ENCODE measurements at places on chromosomes 3 and 15.
A peak's percentile ranks its signal among the peaks of the same experiment; 100 is the strongest.

DNA sequence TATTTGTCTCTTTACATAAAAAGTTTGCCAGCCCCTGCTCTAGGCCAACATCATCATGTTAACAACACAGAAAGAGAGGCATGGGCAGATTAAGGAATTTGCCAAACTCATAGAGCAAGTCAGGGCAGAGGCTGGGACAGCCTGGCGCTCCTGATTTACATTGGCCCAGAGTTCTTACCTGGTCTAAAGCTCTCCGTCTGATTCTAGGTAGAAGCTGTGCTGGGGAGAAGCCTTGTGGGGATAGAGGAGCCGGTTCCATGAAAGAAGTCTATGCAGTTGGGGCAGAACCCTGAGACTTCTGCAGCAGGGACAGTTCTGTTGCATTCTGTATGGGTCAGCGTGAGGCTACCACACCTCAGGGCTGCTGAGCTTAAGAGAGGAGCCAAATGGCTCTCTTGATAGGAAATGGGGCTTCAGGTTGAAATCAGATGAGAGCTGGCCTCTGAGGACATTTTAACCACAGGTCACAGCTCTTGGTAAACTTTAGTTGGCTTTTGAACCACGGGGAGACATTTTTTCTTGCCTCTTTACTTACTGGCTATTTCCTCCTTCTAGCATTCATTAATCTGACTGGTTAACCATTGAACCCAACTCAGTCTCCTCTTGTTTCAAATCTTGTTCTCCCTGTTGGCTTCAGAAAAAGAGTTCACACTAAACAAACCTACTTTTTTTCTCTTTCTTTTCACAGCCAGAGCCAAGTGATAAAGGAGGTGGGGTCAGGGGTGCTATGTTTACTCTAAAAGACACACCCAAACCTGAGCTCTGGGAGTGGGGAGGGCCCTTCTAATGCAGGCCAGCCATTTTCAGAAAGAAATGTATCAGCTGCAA lies 250.7 kb downstream of the OPA1 start:
- no peak for DNase-seq

DNA sequence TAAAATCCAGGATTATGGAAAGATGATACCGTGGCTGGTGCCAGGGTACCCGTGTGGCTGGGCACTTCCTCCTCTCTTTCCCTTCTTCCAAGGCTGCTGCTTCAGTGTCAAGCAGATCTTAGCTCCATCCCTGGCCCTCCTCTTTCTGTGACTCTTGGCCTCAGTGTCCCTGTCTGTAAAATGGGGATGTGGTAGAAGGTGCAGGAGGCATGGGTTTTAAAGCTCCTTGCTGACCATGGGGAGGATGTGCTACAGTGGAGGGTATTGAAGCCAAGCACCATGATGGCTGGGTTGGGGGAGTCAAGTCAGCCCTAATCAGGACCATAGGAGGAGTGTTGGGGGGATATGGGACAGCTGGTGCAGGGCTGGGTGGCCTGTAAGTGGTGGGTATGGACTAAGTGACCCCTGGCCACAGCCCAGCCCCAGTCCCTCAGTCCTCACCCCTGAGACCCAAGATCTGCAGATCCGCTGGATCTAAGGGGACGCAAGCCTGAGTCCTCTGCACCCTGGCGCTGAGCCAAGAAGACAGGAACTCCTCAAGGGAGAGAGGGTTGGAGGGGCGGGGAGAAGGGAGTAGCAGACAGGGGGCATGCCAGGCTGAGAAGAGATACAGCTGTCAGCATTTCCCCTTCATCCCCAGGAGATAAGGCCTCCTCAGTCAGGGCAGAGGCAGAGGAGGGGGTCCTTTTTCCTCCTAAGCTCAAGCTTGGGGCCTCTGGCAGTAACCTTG lies 12.0 kb downstream of the PTH1R start:
- DNase-seq = no peak

DNA sequence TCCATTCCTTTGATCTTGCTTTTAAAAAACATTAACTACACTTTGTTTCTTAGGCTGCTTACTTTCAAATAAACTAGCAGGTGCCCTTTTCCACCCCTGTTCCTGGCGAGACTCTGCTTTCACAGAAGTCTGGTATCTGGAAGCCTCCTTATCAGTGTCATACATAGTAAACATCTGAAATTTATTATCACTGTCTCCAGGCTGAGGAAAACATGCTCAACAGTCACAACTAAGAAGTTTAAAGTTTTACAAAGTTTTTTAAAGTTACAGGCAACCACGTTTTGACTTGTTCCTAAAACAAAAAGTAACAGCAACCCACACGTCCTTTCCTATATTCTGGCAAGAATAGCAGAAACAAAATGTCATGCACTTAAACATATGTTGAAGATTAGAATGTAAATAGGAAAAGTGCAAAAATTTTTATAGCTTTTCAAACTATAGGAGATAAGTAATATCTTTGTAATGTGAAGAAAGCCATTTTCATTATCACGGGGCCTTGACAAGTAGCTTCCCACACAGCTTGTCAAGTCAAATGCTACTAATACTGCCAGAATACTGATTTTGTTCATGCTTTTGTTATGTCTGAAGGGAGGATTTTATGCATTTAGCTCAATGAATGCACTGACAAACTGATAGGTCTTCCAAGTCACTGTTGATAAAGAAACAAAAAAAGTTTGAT lies 275.2 kb upstream of the KCNMB2 start:
- no peak for DNase-seq

DNA sequence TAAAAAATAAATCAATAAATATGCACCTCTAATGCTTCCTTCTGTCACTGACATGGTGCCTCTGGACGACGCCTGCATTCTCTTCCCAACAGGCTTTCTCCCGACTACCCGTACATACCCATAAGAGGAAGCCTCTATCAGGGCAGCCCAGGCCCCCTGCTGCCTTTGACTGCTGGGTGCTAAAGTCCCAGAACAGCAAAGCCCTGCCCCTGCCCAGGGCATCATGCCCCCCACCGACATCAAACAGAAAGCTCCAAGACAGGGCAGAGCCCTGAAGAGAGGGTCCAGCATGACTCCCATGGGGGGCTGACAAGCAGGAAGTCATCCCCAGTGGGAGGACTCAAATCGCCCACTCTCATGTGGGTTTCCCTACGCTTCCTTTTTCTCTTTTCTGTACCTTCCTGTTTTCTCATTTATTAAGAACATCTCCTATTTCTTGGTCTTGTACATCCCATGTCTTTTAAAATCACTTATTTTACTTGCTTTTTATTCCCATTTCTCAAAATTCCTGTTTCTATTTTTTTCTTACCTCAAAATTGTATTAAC lies 23.4 kb downstream of the XPC start:
- DNase-seq = no peak

GRCh38 chr3:37608061-37608702 lies 253.5 kb upstream of the CTDSPL start:
- no peak for DNase-seq

DNA sequence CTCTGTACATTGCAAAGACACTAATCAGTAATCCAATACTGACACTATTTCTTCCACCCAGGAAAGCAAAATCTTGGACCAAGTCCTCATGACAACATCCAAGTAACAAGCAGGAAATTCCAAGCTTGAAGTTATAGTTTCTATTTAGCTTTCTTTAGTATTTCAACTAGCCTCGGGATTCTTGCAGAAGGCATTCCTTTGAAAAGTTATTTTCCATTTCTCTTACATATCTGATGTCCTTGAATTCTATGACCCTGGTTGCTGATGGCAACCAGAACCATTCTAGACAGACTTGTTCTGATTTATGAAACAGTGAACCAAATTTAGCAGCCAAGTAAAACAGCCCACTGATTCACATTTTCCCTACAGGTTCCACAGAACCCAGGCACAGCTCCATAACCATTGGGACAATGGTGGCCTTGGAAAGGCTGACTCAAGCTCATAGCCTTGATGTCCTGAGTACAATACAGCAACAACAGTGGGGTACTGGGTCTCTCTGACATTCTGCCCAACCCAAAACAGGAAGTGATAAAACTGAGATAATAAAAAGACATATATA lies 26.5 kb downstream of the P3H2 start:
- no peak for DNase-seq

GRCh38 chr3:169052465-169053302 lies 610.8 kb downstream of the MECOM start:
- no peak for DNase-seq

GRCh38 chr3:69723389-69723788 lies 15.9 kb upstream of the MITF start:
- no peak for DNase-seq

- no peak for DNase-seq
Measured at GRCh38 chr3:125511420-125512118, 8.4 kb downstream of the SNX4 start.

DNA sequence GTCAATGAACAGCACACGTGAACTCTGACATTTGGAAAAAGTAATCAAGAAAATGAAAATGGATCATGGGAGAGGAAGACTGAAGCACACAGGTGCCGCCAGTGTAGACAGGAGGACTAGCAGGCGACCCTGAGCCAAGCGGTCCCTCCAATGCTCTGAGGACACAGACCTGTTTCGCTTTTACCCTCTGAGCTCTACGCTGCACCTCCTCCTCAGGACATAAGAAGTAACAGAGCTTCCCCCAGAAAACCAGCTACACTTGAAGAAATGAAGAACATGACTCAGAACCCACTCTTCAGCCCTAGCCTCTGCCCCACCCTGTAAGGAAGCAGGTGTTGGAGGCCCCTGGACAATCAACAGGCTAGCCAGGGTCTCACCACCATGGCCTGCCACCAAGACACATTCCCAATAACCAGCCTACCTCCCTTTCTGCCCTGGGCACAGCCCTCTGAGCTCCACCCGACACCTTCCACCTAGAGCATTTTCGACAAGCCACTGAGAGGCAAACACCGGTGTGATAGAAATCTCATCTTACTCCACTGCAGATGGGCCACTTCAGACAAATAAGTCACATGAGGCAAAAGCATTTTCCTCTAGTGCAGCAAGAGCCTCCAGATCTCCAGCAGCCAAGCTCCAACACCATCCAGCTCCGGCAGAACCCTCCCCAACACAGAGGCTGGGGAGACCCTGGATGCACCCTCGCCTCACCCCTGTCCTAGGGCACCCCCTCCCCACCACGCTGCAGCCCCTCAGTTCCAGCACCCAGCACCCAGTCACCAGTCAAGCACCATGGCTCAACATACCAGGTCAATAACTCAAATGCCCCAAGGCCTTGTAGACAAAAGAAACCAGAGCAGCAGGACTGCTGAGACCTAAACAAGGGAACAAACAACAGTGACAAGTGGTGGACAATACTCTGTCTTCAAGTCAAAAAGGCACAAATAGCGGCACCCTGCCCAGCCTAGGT lies 11.4 kb downstream of the FAM174B start:
- DNase-seq = no peak

- no peak for DNase-seq
Measured at GRCh38 chr3:184443831-184444230, 64.0 kb downstream of the CHRD start.

DNA sequence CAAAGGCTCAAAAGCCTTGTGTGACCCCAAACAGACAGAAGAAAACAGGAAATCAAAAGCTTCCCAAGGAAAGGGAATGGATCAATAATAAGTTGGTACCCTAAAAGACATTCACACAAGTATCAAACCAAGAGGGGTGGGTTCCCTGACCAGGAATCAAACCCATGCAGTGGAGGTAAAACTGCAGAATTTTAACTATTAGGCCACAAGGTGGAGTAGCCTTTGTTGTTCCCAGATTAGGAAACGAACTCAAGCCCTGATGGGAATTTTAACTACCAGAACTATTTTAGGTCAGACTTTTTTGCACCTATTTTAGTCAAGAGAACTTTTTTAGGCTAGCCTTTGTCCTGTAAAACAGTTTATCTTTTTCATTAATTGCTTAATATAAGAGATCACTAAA lies 31.4 kb downstream of the SETMAR start:
- DNase-seq = peak; percentile 16

DNA sequence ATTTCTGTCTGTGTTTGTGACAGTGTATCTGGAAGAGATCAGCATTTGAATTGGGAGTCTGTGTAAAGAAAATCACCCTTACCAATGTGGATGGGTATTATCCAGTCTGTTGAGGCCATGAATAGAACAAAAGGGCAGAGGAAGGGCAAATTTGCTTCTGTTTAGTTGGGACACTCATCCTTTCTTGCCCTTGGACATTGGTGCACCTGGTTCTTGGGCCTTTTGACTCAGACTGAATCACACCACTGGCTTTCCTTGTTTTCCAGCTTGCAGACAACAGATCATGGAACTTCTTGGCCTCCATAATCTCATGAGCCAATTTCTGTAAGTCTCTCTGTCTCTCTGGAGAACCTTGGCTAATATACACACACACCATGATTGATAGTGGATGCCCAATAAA lies 164.4 kb upstream of the SGO1 start:
- DNase-seq = no peak

- DNase-seq = peak; percentile 80
Measured at GRCh38 chr3:158434412-158435038, 136.5 kb upstream of the MLF1 start.

- peak; percentile 62 for DNase-seq
Measured at GRCh38 chr15:65470866-65471265, 46.6 kb downstream of the DPP8 start.

GRCh38 chr3:79367066-79367465 lies 400.7 kb downstream of the ROBO1 start:
- no peak for DNase-seq

DNA sequence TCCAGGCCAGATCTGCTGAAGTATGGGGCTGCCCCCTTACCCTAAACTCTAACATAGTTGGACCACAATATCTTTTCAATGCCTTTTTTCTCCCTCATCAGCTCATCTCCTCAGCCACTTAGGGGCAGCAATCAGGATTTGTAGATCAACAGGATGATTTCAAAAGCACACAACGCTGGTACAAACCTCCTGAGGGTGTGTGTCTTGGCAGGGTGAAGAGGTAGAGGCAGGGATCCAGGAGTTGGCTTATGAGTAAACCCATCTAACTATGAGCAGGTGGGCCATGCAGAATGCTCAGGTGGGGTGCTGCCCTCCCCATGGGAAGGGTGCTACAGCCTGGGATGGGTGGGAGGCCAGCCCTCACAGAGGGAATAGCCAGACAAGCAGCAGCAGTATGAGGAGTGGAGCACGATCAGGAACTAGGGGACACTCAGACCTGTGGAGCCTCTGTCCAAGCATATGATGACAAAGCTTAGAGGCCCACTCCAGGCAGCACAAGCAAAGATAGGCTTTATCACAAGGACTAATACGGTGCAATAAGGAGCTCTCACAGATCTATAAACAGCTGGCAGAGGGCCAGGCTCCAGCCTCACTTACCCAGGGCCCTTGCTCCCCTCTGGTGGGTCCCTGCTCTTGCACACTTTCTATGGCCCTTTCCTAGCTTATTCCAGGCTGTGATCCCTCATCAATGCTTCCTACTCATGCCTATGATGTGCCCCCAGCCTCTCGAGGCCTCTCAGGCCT lies 32.2 kb downstream of the IL20RB start:
- no peak for DNase-seq

DNA sequence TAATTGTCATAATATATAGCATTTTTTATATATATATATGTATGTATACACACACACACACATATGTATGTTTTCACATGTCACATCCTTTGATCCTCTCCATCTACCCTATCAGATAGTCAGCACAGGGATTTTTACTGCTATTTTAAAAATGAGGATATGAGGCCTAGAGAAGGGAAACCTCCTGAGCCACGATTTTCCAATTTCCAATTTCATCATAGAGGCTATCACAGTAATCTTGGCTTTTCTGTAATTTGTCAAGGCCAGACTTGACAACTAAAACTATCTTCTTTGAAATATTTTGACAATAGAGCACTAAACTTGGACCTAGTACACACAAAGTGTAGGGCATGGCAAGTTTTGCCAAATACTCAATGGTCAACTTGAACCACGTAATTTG lies 42.5 kb downstream of the IL1RAP start:
- DNase-seq = no peak

Data from RKO (cell line).